ENCODE measurements at places on chromosomes 5 and 9.

- DNase-seq: no peak
Measured at GRCh38 chr5:144122081-144122480, 48.4 kb downstream of the YIPF5 start.

DNA sequence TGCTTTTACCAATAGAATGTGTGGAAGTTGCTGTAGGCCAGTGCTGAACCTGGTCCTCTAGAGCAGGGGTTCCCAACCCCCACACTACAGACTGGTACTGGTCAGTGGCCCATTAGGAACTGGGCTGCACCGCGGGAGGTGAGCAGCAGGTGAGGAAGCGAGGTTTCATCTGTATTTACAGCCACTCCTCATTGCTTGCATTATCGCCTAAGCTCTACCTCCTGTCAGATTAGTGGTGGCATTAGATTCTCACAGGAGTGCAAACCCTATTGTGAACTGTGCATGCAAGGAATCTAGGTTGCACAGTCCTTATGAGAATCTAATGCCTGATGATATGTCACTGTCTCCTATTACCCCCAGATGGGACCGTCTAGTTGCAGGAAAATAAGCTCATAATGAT is 6.1 kb upstream of the CCDC152 start:
- DNase-seq: no peak

- no peak for DNase-seq
Measured at GRCh38 chr9:117723986-117724625, 19.9 kb downstream of the TLR4 start.

DNA sequence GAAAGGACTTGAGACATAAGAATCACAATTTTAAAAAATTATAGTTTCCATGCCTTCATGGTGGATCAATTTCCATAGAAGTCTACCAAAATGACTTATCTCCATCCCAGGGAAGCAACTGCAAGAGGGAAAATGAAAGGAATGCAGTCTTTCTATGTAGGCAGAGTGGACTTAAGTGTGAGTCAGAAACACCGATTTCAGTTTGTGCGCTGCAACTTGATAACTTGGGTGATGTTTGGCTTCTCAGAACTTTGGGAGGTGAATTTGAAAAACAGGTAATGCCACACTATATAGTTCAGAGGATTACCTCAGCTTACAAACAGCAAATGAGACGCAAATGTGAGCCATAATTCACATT is 708 bp upstream of the CSNK1G3 start:
- no peak for DNase-seq

- no peak for DNase-seq
Measured at GRCh38 chr9:97895695-97896332, 26.5 kb downstream of the TRMO start.

- DNase-seq: no peak
Measured at GRCh38 chr5:72857396-72857795, 40.9 kb downstream of the TNPO1 start.

- no peak for DNase-seq
Measured at GRCh38 chr5:89397096-89397495, 514.1 kb upstream of the MEF2C start.

- DNase-seq: no peak
Measured at GRCh38 chr5:180391276-180391675, 38.1 kb upstream of the GFPT2 start.

DNA sequence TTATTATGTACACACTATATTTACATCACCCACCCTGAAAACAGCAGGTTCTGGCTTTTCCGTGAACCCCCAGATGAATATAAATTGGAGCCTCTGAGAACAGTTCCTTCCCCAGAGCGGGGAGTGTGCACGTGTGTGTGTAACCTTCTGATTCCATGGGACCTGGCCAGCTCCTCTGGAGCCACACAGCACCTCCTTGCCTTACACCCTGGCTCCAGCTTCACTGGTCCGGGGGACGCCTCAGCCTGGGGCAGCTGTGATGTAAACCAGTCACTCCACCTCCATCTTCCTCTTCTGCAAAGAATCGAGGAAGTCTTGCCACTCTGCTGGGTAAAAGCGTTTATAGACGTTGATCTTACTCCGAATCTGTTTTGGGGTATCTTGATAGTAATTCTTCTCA is 4.4 kb downstream of the NOP16 start:
- DNase-seq: no peak

DNA sequence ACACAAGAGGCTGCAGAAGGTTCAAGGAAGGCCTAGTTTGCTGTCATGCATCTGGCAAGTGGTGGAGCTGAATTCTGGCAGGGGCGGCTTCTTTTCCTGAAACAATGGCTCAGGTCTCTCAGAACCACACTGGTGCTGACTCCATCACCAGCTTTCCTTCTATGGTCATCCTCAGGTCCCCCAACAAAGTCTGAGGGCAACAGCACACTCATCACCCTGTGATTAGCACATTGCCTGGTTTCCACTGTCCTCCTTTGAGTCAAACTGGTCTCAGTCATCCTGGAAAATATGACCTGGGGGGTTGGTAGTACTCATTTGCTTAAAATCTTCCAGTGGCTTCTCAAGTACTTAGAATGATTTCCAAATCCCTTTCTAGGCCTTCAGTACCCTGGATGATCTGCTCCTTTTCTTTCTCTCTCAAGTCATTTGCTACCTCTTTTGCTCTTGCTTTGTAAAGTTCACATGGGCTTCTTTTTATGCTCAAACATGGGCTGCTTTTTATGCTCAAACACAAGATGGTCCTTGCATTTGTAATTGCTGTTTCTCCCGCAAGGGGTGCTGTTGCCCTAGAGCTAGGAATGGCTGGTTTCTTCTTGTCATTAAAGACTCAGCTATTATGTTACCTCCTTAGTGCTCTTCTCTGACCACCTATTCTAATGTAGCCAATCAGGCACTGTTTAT is 144.9 kb downstream of the ALDH1A1 start:
- DNase-seq: no peak

DNA sequence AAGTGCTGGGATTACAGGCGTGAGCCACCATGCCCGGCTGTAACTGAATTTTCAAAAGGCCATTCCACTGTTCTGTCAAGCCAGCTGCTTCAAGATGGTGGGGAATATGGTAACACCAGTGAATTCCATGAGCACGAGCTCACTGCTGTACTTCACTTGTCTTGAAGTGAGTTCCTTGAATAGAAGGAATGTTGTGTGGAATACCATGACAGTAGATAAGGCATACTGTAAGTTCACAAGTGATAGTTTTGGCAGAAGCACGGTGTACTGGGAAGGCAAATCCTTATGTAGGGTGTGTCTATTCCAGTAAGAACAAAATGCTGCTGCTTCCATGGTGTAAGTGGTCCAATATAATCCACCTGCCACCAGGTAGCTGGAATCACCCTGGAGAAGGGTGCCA is 6.6 kb upstream of the PRXL2C start:
- DNase-seq: no peak

DNA sequence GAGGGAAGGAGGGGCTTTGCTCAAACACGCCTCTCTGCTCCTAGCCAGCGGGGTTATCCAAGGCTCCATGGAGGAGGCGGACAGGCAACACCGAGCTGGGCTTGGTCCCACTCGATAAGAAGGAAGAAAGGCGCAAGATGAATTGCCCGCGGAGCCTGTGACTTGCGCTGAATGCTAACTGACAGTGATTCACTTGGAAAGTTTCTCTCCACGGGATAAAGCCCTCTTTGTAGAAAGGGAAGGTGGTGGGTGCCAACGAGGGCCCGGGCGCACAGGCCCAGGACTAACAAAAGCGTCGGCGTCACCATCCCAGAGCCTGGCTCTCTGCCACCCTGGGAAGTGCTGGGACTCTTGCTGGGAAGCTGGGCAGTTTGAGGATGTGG is 76.0 kb downstream of the VAV2 start:
- no peak for DNase-seq
